ENCODE measurements at places on chromosomes 12 and 14. TPM values are rescaled to one million over a fixed set of nuclear protein-coding genes. Genes with fewer than 3 reads are reported as not detected.
A peak's percentile ranks its signal among the peaks of the same experiment; 100 is the strongest.

GRCh38 chr14:61171727-61172126 lies 109.4 kb downstream of the TMEM30B start:
- H3K36me3 ChIP-seq = no peaks in the 10 kb centered on the region
- no peak for DNase-seq
- H3K4me3 ChIP-seq = no peak overlapping the region
- H3K27me3 ChIP-seq = no peaks in the 10 kb centered on the region

GRCh38 chr12:94650143-94651056 lies at the start of gene TMCC3:
TMCC3 (minus strand) TSS chr12:94650557; CDS start chr12:94650430, 127 bp downstream.
- H3K36me3 ChIP-seq = no peaks in the 10 kb centered on the region
- no peak for DNase-seq
- peak within 1 kb of the TSS; percentile 91 for H3K4me3 ChIP-seq
- no peaks in the 10 kb centered on the region for H3K27me3 ChIP-seq
- H3K27ac ChIP-seq = peak within 1 kb of the TSS; percentile 63

DNA sequence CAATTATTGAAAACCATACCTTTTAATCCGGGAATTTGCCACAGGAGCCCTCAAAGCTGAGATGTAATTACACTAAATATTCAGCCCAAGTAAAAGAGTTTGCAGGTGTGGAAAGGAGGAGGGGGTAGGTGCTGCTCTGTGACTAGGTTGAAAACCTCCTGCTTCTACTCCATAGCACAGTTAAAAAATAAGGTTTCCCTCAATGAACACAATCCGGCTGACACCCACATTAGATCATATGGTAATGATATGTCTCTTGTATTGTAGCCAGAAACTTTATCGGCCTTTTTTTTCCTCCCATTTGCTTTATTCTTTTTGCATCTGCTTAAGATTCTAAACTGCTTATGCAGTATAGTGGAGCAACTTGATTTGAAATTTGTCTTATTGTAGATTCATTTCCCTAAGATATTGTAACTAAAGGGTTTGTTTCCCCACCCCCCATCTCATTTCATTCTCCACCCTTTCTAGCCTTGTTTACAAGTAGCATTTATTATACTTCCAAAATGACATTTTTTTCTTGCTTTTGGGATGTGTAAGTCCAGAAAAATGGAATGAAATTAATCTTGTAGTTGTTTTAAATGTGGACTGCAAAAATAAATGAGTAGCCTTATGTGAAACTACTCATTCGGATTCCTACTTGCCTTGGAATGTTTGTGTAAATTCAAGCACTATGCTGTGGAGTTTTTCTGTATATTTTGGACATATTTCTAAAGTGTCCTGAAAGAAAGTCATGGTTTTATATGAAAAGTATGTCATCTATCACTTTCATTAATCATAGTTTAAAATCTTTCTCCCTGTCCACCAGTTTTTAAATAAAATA lies at the start of gene DCN:
TSS of gene DCN (minus strand) at position 182 of the 820 bp plus-strand sequence. CDS start 4,265 bp downstream, outside the sequence.
- H3K36me3 ChIP-seq = no peaks in the 10 kb centered on the region
- no peak within 1 kb of the TSS for H3K27ac ChIP-seq
- H3K4me1 ChIP-seq = peaks cover 9% of the 10 kb centered on the region
- no peaks in the 10 kb centered on the region for H3K27me3 ChIP-seq
- peak within 1 kb of the TSS; percentile 26 for H3K4me3 ChIP-seq
- DNase-seq = no peak

DNA sequence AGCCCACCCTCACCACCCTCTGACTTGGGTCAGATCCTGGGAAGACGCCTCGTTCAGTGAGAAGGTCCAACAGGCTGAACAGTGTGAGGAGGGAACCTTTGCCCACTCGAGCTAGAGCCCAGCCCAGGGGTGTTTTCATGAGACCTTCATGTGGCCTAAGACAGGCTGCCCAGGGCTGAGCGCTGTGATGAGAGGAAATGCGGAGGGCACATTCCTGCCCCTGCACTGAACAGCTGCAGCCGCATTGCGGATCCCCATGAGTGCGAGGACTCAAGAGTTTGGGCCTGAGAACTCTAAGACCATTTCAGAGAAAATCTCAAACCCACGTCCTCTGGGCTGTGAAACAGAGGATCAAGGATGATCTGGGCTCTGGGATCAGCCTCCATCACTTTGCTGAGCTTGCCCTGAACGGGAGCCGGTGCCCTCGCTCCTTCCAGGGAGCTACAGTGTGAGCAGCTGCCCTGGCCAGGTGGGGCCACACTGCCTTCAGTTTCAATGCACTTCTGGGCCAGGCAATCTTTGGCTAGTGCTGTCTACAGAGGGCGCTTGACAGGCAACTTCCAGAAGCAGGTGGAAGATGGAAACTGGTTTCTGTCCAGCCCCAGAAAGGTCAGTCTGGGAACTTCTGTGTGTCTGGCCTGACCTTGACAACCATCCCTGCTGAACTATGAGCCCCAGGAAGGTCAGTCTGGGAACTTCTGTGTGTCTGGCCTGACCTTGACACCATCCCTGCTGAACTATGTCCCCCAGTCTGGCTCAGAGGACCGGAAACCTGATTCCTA lies 43.5 kb upstream of the P2RX7 start:
- no peaks in the 10 kb centered on the region for H3K4me1 ChIP-seq
- H3K27me3 ChIP-seq = no peaks in the 10 kb centered on the region
- H3K27ac ChIP-seq = no peak overlapping the region

GRCh38 chr12:124553862-124554428 lies 13.5 kb downstream of the NCOR2 start:
- H3K27ac ChIP-seq = no peak overlapping the region
- no peaks in the 10 kb centered on the region for H3K27me3 ChIP-seq
- H3K36me3 ChIP-seq = no peaks in the 10 kb centered on the region
- no peak overlapping the region for H3K4me3 ChIP-seq

- no peaks in the 10 kb centered on the region for H3K4me1 ChIP-seq
- H3K4me3 ChIP-seq = no peak overlapping the region
- no peak overlapping the region for H3K27ac ChIP-seq
- H3K27me3 ChIP-seq = no peaks in the 10 kb centered on the region
- no peak for DNase-seq
- no peaks in the 10 kb centered on the region for H3K36me3 ChIP-seq
These were observed 87.2 kb upstream of the FGD4 start for GRCh38 chr12:32312049-32312670.

- H3K27me3 ChIP-seq = no peaks in the 10 kb centered on the region
- no peak overlapping the region for H3K4me3 ChIP-seq
- no peaks in the 10 kb centered on the region for H3K4me1 ChIP-seq
- no peak for DNase-seq
- no peak overlapping the region for H3K27ac ChIP-seq
These were observed 53.2 kb downstream of the ATG2B start for GRCh38 chr14:96309896-96310330.

- peak overlapping the region; percentile 29 for H3K4me3 ChIP-seq
- no peaks in the 10 kb centered on the region for H3K27me3 ChIP-seq
- DNase-seq = no peak
- peaks cover 37% of the 10 kb centered on the region for H3K4me1 ChIP-seq
These were observed 93.5 kb upstream of the PTHLH start for GRCh38 chr12:28065889-28066630.

DNA sequence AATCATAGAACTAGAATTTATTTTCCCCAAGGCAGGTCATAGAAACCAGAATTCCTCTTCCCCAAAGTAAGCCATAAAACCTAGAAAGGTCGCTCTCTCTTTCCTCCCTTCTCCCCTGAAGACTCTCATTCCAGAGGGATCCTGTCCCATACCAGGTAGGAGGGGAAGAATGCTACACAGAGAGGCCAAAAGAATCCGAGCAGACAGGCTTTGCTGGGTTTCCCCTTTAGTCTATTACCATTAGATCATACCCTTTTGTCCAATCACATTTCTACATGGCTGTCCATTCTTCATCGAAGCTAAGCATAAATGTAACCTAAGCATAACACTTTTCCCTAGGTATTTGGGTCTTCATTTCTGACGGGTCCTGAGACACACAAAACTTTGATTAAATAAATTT lies 204.5 kb downstream of the SPTSSA start:
- H3K27ac ChIP-seq = no peak overlapping the region
- H3K4me1 ChIP-seq = no peaks in the 10 kb centered on the region
- no peaks in the 10 kb centered on the region for H3K27me3 ChIP-seq
- DNase-seq = no peak

DNA sequence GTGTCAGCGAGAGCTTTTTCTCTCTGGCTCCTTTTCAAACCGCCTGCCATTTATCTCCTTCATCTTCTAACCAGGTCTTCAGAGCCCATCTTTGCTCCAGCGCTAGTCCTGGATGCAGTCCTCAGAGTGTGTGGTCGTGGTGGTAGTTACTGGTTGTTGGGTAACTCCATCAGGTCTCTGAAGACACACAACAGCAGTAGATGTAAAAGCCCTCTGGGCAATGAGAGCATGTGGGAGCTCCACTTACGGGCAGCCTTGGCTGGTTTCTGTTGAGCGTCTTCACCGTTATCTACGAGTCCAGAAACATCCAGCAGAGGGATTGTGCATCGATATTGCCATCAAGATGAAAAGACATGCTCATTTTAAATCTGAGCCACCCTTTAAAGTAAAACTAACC lies 61.2 kb downstream of the FBXL14 start:
- H3K27ac ChIP-seq = no peak overlapping the region
- DNase-seq = no peak
- peak overlapping the region; percentile 24 for H3K4me3 ChIP-seq
- no peaks in the 10 kb centered on the region for H3K4me1 ChIP-seq
- H3K27me3 ChIP-seq = peaks cover 11% of the 10 kb centered on the region

GRCh38 chr12:41936333-41936732 lies 208.3 kb downstream of the GXYLT1 start:
- H3K4me1 ChIP-seq = peaks cover 32% of the 10 kb centered on the region
- H3K36me3 ChIP-seq = no peaks in the 10 kb centered on the region
- no peak for DNase-seq
- no peak overlapping the region for H3K27ac ChIP-seq

DNA sequence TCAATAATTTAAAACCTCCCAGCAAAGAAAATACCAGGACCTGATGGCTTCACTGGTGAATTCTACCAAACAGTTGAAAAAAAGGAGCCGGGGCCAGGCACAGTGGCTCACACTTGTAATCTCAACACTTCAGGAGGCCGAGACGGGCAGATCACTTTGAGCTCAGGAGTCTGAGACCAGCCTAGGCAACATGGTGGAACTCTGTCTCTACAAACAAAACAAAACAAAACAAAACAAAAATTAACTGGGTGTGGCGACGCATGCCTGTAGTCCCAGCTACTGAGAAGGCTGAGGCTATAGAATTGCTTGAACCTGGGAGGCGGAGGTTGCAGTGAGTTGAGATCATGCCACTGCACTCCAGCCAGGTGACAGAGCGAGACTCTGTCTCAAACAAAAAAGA lies 13.7 kb upstream of the TROAP start:
- no peak overlapping the region for H3K27ac ChIP-seq
- no peaks in the 10 kb centered on the region for H3K36me3 ChIP-seq
- no peak overlapping the region for H3K4me3 ChIP-seq

DNA sequence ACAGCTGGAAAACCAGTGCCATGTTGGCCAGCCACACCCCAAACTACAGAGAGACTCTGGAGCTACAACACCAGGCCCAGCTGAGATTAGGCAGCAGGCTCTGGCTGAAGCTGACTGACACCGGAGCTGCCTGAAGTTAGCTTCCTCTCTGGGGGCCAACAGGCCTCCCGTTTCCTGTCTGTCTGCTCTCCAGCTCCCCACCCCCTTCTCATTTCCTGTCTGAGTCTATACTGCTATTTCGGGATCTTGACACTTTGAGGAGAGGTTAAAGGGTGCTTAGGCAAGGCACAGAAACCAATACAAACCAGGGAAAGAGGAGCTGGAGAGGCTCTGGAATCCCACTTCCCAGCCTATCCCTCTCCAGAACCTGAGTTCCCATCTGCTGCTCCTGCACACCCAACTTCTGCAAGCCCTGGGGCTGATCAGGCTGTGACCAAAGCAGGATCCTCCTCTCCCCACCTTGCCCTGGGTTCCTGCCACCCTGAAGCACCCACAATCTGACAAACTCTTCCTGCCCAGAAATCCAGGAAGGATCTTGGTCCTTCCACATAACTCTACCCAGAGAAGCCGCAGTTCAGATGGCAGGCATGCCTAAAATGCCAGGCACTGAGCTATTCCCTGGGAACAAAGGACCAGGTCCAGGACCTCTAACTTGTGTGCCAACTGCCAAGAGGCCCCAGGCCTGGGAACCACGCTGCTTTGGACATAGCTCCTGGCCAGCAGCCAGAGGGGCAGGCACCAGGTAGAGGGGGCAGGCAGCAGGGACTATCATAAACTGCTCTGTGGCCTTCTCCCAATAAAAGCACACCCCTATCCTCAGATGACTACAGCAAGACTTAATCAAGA lies 39.9 kb downstream of the PRPF40B start:
- H3K27ac ChIP-seq = peak overlapping the region; percentile 85
- H3K4me1 ChIP-seq = peaks cover 28% of the 10 kb centered on the region
- no peak for DNase-seq
- H3K36me3 ChIP-seq = no peaks in the 10 kb centered on the region

GRCh38 chr12:43107026-43107775 lies 444.8 kb downstream of the ADAMTS20 start:
- no peaks in the 10 kb centered on the region for H3K36me3 ChIP-seq
- no peak for DNase-seq
- H3K27ac ChIP-seq = no peak overlapping the region
- no peak overlapping the region for H3K4me3 ChIP-seq
- no peaks in the 10 kb centered on the region for H3K4me1 ChIP-seq

DNA sequence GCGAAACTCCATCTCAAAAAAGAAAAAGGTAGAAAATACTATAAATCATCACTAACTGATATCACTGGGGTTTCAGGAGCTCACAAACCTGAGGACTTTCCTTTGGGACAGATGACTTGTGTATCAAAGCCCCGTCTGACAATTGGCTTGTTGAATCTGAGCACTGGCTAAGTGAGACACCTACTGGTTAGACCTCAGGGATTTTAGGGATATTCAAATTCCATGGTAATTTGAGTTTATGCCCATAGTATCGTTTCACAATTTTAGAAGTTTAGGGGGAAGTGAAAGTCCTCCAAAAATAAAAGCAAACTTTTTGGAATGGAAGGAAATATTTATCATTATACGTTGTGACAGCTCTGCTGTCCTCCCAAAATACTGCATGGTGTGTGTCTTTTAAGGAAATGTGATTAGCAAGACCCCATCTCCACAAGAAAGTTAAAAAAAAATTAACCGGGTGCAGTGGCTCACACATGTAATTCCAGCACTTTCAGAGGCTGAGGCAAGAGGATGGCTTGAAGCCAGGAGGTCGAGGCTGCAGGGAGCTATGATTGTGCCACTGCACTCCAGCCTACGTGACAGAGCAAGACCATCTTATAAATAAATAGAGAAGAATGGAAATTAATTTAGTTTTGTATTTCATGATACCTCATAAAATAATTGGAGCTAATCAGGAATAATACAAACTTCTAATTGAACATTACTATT lies 49.2 kb downstream of the FBXL14 start:
- H3K36me3 ChIP-seq = no peaks in the 10 kb centered on the region
- no peak overlapping the region for H3K4me3 ChIP-seq
- H3K27me3 ChIP-seq = no peaks in the 10 kb centered on the region
- H3K4me1 ChIP-seq = no peaks in the 10 kb centered on the region

GRCh38 chr14:100321473-100322137 lies 1.5 kb upstream of the SLC25A47 start:
- H3K36me3 ChIP-seq = no peaks in the 10 kb centered on the region
- no peak overlapping the region for H3K4me3 ChIP-seq
- H3K27ac ChIP-seq = no peak overlapping the region
- H3K4me1 ChIP-seq = peaks cover 19% of the 10 kb centered on the region

PNMA1 gene
- total RNA-seq = 27.3 TPM

PRKCH gene
- 24.6 TPM for total RNA-seq

AICDA gene
- not detected for total RNA-seq

OAS2 gene
- 11.9 TPM for total RNA-seq

TMEM229B gene
- 2.1 TPM for total RNA-seq

PMCH gene
- not detected for total RNA-seq
